ENCODE measurements at places on chromosomes 2 and 18. TPM values are rescaled to one million over a fixed set of nuclear protein-coding genes. Genes with fewer than 3 reads are reported as not detected.
A peak's percentile ranks its signal among the peaks of the same experiment; 100 is the strongest.

DNER gene
- 1.3 TPM for total RNA-seq

MBOAT2 gene
- 6.4 TPM for total RNA-seq

CPO gene
- 1.6 TPM for total RNA-seq

UGT1A6 gene
- total RNA-seq = not detected

C2orf72 gene
- 7.2 TPM for total RNA-seq

C2orf15 gene
- 4.8 TPM for total RNA-seq

ALK gene
- total RNA-seq = 0.33 TPM

GRCh38 chr18:14767474-14767873, 19.5 kb downstream of the ANKRD30B start:
- DNase-seq = no peak

- no peak for DNase-seq
Measured at GRCh38 chr2:65599693-65600092, 167.3 kb upstream of the SPRED2 start.

GRCh38 chr2:148982282-148982681, 56.2 kb upstream of the LYPD6B start:
- no peak for DNase-seq

DNA sequence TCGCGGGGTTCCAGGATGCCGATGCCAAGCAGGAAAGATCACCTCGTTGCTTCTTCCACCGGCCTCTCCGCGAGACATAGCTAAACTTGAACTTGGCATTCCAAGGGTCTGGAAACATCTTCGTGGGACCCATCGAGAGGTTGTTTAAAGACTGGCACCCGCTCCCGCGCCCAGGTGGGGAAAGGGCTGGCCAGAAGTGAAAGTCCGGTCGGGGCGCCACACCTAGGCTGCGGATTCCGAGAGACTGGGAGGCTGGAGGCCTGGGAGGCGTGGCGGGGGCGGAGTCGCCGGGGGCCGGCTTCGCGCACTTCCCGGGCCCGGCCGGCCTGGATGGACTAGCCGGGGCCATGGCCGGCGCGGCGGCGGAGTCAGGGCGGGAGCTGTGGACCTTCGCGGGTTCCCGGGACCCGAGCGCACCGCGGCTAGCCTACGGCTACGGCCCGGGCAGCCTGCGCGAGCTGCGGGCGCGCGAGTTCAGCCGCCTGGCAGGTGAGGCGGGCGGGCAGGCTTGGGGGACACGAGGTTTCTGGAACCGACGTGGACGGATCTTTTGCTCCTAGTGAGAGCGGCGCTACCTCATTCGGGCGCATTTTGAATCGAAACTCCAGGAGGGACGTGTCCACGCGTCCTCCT, at the start of gene MOCOS:
Gene MOCOS (plus strand): TSS at position 305 of the 633 bp plus-strand sequence. CDS start 43 bp downstream, at position 348.
- DNase-seq = peak; percentile 82

- no peak for DNase-seq
Measured at GRCh38 chr2:11224887-11225286, 69.6 kb downstream of the SLC66A3 start.

GRCh38 chr2:98592565-98592964, 15.7 kb downstream of the COA5 start:
- DNase-seq = no peak

DNA sequence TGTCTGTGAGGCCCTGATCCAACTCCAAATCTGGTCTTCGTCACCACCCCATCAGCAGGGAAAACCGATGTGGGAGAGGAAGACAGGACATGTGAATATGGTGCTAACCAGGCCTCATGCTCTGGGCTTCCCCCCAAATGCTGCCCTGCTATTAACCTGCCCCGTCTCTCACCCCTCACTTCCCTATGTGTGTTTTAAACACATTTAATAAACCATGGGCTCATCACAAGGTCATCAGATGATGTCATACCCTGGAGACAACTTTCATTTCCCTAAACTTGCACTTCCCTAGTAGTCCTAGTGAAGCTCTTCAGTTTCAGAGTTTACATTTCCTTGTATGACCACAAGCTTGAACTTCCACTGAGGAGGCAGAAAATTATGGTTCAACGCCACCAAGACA, 49.9 kb downstream of the CD8B2 start:
- DNase-seq = no peak

GRCh38 chr2:61419570-61419969, 51.3 kb downstream of the USP34 start:
- DNase-seq = no peak

DNA sequence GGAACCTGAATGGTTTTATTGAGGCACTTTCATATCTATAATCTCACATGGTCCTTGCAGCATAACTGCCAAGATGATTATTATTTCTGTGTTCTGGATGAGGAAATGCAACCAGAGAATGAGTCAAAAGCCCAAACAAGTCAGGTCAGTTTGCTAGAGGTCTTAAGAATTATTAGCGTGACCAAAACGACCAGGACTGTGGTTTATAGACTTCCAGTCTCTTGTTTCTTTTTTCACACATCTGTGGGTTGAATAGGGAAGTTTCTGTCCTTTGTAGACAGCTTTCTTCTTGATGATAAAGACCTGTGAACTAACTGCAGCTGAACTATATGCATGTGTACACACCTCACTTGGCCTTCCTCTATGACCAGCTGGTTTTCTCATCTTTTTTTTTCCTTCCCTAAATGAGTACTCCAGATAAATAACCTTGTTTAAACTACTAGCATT, 13.9 kb downstream of the ADAM23 start:
- no peak for DNase-seq

- DNase-seq = no peak
Measured at GRCh38 chr2:201813996-201814760, 7.8 kb downstream of the CDK15 start.

- DNase-seq = no peak
Measured at GRCh38 chr18:67432806-67433205, 83.7 kb downstream of the DSEL start.

GRCh38 chr2:223815186-223815883, 22.0 kb downstream of the AP1S3 start:
- no peak for DNase-seq

DNA sequence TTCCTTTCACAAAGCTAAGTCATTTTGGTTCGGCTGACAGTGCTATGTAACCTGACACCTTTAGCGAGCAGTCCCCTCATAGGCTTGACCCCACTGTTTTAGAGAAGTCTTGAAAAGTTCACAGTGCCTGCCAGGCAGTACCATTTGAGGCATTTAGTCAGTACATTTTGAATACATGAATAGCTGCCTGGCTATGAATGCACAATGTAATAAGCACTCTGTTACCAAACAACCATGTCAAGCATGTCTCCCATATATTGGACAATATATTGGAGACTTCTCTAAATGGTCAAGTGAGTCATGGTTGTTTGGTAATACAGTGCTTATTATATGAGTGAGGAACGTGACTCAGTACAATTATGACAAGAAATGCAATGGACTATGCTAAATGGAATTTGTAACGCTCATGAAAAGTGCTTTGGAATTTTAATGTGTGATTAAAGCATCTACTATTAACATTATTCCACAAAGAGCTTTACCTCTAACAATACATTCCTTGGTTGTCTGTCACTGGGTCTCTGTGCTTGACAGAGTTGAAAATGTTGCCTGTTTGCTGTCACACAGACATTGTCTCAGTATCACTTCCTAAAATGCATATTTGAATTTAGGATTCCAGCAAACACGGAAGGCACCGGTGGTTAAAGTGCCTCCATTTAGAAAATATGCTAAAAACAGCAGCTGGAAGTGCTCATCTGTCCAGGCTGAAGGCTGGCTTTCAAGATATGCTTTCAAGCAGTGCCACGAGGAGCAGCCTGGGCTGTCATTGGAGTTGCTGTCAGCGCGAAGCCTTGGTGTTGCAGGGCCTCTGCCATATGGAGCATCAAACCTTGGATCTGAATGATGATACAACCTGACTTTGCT, 458.6 kb downstream of the FBXO15 start:
- no peak for DNase-seq

GRCh38 chr18:79513381-79514081, 117.8 kb downstream of the NFATC1 start:
- DNase-seq = peak; percentile 13

GRCh38 chr2:12223732-12224131, 477.3 kb downstream of the LPIN1 start:
- no peak for DNase-seq

DNA sequence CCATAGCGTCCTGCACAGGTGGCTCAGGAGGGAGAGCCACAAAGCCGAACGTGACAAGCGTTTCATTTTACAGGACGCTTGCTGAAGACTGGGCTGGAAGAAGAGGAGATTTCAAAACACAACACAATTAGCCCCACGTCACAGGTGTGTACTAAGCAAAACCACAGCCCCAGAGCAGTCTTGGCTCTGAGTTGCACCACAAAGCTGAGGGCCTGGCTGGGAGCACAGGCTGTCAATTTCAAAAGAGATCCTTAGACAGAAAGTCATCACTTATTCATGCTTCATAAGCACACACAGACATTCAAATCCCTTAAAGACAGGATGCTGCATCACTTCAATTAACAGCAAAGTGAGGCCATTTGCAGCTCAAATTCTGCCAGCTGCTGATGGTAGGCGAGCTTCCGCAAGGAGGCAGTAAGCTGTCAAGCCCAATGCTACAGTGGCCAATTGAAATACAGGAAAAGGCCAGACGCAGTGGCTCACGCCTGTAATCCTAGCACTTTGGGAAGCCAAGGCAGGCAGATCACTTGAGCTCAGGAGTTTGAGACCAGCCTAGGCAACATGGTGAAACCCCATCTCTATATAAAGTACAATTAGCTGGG, 79.6 kb downstream of the SKA1 start:
- peak; percentile 18 for DNase-seq

GRCh38 chr2:167190053-167190452, 301.8 kb downstream of the XIRP2 start:
- DNase-seq = no peak

DNA sequence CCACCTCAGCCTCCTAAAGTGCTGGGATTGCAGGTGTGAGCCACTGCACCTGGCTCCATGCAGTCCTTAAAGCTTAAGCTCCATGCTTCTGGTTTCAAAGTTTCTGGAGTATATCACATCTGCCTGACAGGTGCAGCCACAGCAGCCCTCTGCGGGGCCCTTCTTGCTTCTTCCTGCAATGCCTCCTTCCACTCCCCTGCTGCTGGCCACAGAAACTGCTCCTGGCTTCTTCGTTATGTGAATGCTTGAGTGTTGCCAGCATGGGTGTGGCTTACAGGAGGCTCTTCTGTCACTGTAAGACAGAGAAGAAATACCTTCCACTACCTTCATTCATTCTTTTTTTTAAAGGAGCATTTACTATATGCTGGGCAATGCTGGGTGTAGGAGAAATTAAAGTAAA, 10.1 kb upstream of the CCBE1 start:
- DNase-seq = no peak

- no peak for DNase-seq
Measured at GRCh38 chr2:176766005-176766404, 446.6 kb upstream of the HNRNPA3 start.

- DNase-seq = no peak
Measured at GRCh38 chr18:26483633-26484032, 64.7 kb downstream of the KCTD1 start.

GRCh38 chr18:43322132-43322531, 44.8 kb upstream of the SYT4 start:
- DNase-seq = no peak

Measured in breast epithelium (tissue), 4 donors.